Left lung (tissue), 14 donors: ENCODE measurements at places on chromosomes 16 and 17. TPM values are rescaled to one million over a fixed set of nuclear protein-coding genes. Genes with fewer than 3 reads are reported as not detected.
A peak's percentile ranks its signal among the peaks of the same experiment; 100 is the strongest.

DNA sequence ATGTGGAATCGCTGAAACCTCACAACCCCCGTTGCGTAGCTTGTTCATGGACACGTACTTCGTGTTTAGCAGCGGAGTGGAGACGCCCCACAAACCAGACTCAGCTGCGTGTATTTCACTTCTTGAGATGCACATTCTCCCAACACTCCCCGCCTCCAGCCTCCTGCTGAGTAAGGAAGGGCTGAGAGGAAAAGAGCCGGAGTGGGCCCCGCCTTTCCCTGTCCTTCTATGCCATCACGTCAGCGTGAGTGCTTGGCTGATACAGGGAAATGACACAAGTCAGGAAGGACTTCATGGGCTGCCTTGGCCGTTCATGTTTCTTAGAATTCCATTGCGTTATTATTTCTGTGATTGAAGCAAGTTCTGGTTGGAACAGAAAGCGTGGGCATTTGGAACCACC lies 68.6 kb upstream of the CBX4 start:
- DNase-seq: peak; percentile 76

- no peak for DNase-seq
These were observed 15.8 kb upstream of the PRM1 start for GRCh38 chr16:11296706-11297491.

IL34 gene
- polyA plus RNA-seq: 0.24 TPM

GRCh38 chr16:26649381-26650045 lies 417.2 kb upstream of the C16orf82 start:
- no peak for DNase-seq

DNA sequence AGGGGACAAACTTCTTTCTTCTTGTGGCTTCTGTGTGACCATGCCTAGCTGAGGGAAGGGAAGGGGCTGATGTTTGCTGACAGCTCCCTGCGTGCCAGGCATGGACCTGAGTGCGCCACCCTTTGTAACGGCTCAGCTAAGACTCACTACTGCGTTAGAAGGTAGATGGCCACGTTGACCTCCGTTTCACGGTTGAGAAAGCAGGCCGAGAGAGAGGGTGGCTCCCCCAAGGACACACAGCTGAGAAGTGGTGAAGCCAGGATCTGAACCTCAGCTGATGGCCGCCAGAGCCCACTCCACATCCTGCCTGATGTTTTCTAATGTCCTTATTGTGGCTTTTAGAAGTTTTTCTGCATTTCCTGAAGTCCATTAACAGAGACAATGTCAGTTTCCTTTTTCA lies 45.1 kb downstream of the RGS9 start:
- DNase-seq: no peak

GRCh38 chr16:87431926-87432325 lies 39.8 kb downstream of the MAP1LC3B start:
- no peak for DNase-seq

- no peak for DNase-seq
These were observed 85.3 kb upstream of the ATP2A3 start for GRCh38 chr17:4049546-4049945.

USP22 gene
- 200 TPM for polyA plus RNA-seq

DNA sequence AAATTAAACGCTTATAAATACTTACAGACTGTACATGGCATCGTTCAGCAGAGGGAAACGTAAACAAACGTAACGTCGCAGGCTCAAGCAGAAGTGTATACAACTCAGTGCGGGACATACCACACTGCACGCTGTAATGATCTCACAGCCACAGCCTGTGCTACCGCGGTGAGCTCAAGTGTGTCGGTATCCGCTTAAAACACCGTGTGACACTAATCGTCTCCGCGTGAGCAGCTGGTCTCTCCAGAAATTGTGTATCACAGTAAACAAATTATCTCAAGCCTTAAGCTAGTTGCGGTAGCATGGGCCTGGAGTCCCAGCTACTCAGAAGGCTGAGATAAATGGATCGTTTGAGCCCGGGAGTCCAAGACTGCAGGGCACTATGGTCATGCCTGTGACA lies 115.3 kb downstream of the ANKRD11 start:
- no peak for DNase-seq
